ENCODE measurements at places on chromosomes 12 and 14.

GRCh38 chr14:90484291-90484690 is 87.5 kb downstream of the CALM1 start:
- DNase-seq: no peak

GRCh38 chr12:131066886-131067490 is 113.3 kb downstream of the ADGRD1 start:
- no peak for DNase-seq

DNA sequence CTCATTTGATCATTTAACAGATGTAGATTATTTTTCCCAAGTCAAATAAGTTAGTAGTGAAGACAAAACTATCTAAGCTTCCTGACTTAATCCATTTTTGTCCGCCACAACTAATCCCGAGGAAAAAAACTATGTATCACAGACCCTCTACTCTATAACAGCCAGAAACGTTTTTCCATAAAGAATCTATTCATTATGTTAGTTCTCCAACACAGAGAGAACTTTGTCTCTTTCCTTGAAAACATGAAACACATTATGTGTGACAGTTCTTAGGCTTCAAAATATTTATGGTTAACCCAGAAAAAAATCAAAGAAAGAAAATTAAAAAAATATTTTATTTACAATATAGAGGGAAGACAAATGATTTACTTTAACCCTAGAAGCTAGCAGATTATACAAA is 100.1 kb downstream of the PLEKHG7 start:
- no peak for DNase-seq

DNA sequence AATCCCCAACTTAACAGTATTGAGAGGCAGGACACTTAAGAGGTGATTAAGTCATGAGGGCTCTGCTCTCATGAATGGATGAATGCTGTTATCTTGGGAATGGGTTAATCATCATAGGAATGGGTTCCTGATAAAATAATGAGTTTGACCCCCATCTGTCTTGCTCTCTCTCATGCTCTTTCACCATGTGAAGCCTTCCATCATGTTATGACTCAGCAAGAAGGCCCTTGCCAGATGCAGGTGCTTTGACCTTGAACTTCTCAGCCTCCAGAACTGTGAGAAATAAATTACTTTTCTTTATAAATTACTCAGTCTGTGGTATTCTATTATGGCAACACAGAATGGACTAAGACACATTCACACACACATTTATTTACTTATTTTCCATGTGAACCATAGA is 89.0 kb upstream of the PPM1H start:
- no peak for DNase-seq

DNA sequence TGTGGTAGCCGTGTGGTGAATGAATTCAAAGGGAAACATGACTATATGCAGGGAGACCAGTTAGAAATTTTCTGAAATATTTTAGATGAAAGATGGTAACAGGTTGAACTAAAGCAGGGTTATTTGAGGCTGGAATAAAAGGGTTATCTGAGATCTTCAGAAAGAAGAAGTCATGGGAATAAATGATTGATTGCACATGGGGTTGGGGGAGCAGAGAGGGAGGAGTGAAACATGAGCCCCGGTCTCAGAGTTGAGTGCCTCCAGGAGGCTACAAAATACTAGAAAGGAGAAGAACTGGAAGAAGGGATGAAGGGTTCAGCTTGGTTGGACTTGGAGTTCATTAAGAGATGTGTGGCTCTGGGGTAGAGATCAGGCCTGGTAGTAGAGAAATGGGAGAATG is 16.3 kb upstream of the FGF23 start:
- no peak for DNase-seq

DNA sequence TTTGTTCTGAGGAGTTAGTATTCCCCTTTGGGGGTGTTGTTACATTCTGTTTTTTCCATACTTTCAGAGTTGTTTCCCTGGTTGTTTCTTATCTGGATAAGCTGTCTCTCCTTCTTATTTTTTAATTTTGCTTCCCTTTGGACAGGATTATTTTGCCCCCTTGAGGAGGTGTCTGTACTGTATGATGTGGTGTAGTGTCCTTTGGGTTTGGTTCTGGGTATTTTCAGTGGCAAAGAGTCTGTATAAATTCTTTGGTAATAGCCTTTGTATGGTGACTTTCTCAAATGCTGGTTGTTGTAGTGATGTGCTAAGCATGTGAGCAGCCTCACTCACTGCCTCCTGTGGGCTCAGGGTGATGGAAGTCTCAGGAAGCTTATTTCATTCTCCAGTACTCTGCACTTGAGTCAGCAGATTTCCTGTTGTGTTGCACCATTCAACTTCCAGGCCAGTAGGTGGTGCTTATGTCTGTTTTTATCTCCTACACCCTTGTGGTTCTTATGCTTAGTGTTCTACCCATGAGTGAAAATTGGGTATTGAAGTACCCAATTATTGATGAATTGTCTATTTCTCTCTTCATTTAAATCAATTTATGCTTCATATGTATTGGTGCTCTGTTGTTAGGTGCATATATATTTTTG is 103.3 kb upstream of the PMCH start:
- no peak for DNase-seq

GRCh38 chr12:52752516-52752915 is 24.6 kb downstream of the KRT76 start:
- DNase-seq: no peak

GRCh38 chr14:63891148-63891975 is 38.6 kb downstream of the SYNE2 start:
- peak; percentile 56 for DNase-seq

DNA sequence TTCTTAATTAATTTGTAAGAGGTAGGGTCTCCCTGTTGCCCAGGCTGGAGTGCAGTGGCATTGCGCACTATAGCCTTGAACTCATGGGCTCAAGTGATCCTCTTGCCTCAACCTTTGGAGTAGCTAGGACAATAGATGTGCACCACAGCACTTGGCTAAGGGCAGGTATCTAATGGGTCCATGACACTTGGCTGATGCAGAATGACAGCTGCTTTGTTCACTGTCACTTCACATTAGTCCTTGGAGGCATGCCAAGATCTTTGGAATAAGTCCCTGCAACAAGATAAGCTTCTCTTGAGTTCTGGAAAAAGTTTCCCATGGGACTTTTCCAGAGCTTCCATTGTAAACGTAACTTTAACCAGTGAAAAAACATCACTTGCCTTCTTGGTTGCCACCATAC is 23.4 kb downstream of the COQ6 start:
- DNase-seq: peak; percentile 20

DNA sequence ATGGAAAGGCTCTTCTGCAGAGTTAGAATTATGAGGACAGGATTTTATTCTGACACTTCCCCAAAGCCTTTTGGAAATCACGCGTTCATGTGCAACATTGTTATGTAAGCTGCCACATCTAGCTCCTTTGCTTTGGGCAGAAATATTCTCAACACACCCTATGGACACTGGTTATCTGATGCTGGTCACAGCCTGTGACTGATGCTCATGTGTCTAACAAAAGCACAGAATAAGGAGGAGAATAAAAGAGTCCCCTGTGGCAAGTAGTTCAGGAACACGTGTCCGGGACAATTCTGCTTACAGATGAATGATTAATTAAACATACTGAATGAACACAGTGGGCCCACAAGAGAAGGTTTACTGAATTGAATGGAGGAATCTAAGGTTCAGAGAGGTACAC is 22.1 kb downstream of the FOXN3 start:
- DNase-seq: no peak

- no peak for DNase-seq
These were observed 12.0 kb upstream of the SMIM10L1 start for GRCh38 chr12:11158885-11159444.

DNA sequence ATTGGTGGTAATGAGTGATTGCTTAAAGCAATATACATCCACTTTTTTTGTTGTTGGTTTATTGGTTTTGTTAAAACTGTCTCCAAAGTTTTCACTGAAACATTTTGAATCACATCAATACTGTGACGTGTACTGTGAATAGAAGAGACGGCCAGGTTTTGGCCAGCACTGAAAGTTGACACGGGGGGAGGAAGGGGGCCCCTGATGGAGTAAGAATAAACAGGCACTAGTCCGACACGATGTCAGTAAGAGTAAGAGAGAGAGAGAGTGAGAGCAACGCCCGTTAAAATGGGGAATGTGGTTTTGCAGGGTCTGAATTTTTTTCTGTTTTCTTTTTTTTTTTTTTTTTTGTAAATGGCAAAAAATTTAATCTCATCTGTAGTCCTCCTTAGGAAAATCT is 14.7 kb downstream of the PEBP1 start:
- no peak for DNase-seq

- peak; percentile 67 for DNase-seq
These were observed 58.1 kb upstream of the RMST start for GRCh38 chr12:97404543-97404942.

Data from retina (tissue), 1 donor.